ENCODE measurements at places on chromosomes 2 and 18.

DNA sequence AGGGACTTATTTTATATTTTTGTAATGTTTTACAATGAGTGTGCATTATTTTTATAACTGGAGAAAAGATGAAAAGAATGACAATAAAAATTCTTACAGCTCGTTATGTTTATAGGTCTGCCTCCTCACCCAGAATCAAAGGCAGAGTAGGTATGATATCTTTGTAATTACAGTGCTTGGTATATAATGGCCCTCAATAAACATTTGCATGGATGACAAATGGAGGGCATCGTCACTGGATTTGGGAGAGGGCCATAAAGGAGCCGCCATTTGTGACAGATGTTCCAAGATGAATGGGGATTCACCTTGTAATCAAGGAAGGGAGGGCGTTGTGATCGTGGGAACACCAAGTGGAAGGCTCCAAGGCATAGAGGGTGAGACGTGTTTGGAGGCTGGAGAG, 22.6 kb upstream of the GIGYF2 start:
- DNase-seq = no peak

DNA sequence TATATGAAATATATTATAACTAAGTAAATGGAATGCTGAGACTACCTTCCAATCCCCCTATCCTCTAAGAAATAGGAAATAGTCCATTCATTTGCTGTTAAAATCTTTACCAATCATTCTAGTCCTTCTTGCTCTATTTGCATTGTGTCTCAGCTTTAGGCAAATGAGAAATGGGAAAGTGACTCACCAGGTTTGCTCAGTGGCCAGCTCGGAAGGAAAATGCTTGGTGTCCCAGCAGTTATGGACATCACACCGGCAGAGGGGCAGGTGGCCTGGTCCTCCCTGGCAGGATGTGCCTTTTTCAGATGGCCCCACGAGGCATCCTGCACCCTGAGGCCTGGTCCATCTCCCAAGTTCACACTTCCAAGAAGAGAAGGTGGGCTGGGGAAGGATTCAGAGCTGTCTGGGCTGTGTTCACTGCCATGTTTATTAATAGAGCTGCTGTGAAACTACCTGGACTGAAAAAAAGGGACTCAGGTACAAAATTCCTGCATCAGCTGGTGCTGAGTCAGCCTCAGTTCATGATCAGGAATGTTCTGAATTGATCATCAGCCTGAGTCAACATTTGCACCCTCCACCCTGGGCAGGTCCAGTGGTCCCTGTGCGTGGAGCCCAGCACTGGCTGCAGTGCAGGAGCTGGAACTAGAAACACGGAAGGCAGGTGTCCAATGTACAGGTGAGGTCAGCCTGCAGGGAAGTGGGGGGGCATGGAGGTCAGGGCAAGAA, 60.1 kb upstream of the ARL4C start:
- no peak for DNase-seq

- no peak for DNase-seq
Measured at GRCh38 chr2:3236300-3237045, 141.1 kb downstream of the EIPR1 start.

DNA sequence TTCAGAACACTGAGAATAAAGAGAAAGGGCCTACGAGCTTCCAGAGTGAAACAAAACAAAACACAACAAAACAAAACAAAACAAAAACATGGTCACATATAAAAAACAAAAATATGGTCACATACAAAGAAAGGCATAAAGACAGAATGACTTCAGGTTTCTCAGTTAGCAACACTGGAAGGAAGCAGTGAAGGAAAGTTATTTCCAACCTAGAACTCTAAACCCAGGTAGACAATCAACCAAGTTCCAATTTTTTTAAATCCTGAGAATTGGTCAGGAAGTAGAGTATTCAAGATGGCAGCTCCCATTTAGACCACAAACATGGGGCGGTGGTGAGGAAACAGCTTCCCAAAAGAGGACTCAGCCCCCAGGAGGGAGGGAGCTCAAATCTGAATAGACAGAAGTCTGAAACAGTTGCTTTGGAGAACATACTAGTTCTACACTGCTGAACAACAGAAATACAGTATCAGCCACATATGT, 9.1 kb downstream of the DRC1 start:
- no peak for DNase-seq

GRCh38 chr2:235492850-235493344, 946 bp upstream of the AGAP1 start:
- DNase-seq = peak; percentile 26
